ENCODE measurements at places on chromosomes 2 and 18.

GRCh38 chr18:70523035-70523791, 234.4 kb downstream of the SOCS6 start:
- DNase-seq: no peak

DNA sequence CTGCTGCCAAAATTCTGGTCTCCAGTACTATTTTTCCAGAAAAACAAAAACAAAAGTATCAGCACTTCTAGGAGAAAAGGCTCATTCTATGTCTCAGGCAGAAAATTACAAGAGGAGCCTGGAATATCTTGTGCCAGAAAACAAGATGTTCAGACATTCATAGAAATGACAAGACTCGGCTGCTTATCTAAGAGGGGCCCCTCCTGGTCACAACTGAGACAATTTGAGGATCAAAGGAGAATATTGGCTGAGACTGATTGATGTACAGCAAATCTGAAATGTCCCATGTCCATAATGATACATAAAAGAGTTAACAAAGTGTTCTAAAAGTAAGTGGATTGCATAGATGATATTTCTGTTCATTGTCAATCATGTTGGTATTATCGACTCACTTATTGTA, 2.4 kb upstream of the RPS7 start:
- DNase-seq: no peak

- peak; percentile 23 for DNase-seq
These were observed 160.3 kb downstream of the IKZF2 start for GRCh38 chr2:212991120-212991519.

DNA sequence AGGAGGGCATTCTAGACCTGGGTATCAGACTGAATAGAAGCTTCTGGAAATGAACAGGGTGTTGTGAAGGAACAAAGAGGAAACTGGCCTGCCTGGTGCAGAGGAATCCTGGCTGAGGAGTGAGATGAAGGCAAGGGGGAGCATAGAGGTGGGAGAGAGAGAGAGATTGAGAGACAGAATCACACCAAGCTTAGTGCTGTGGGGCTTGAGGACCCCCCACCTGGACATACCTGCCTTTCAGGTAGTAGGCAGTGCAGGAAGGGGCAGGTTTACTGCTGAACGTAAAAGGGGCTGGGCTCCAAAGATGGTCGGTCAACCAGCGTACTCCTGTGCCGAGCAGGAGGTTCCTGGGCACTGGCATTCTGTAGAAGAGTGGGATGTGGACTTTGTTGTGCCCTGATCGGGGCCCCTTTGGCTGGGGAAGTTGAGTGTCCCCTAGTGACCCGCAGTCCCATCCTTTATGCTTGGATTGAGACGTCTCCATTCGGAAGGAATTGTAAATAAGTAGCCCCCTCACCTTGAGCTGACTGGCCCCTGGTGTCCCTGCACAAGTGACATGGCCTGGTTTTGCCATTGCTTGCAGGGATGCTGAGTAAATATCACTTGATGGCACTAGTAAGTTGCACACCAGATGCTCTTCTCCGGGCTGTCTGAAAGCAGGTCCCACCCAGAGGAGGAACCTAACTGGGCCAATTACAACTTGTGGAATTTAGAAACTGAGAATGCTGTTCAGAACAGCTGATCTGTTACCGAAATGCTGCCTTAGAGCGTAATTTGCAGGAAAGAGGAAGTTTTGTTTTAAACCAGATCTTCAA, 1.4 kb downstream of the UBE2F start:
- peak; percentile 86 for DNase-seq

DNA sequence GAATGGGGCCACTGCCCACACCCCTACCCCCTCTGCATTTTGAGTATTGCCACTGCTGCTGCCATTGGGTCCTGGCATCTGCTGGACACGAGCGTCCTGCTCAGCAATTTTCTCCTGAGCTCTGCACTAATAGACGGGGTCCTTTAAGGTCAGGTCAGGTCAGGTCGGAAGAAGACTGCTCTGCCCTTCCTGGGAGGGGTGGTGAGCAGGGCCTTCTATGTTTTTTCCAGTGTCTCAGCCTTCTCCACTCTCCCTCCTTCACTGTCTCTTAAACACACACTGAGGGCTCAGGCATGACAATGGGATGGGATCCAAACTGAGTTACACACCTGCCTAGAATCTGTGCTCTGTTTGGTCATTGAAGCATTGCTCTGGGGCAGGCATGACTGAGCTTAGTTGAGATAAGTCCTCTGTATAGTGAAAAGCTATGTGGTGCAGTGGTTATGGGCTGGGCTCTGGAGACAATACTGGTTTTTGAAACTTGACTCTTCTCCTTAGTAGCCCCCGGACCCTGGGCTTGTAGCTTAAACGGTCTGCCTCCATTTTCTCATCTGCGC, 10.6 kb downstream of the MYO1B start:
- DNase-seq: no peak

- DNase-seq: no peak
These were observed 266.8 kb upstream of the SIX3 start for GRCh38 chr2:44674473-44675284.

GRCh38 chr2:236177604-236177966, 9.4 kb upstream of the GBX2 start:
- no peak for DNase-seq

GRCh38 chr18:48459016-48459415, 49.8 kb upstream of the ZBTB7C start:
- no peak for DNase-seq
